ENCODE measurements at places on chromosomes 1 and 21. TPM values are rescaled to one million over a fixed set of nuclear protein-coding genes. Genes with fewer than 3 reads are reported as not detected.

DNA sequence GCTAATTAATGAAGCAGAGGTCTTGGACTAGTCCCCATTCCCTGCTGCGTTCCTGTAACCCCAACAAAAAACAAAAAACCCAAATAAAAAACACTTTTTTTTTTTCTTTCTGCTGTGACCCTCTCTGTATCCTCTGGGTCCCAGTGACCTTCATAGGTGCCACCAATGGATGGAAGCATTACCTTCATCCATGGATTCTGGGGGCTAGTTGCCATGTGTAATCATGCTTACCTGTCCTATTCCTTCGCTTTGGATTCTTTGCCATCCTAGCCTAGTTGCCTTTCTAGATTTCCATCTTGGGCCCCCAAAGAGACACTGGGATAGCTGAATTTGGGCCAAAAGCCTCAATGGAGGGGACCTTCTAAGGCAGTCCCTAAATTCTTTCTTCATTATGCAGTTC is 1208.7 kb downstream of the BRINP3 start:
- no peak for DNase-seq

- DNase-seq, result no peak
These were observed 1.2 kb downstream of the SDHB start for GRCh38 chr1:17052641-17053040.

DNAI4 gene
- polyA plus RNA-seq, result 2.3 TPM

DNA sequence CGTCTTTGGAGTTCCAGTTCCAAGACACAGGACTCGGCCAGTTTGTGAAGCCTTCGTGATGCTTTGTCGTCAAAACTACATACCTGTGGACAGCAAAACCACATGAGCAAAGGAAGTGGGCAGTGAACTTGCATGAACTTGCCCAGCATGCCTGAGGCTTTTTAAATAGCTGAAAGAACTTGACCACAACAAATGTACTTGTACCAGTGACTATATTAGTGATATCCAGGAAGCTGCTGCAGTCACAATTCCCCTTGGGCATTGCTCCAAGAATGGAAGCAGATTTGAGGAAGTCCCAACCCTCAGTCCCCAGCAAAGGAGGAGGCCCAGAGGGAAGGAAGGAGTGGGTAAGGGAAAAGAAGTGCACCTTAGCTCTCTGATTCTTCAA is 2.6 kb downstream of the FUCA1 start:
- no peak for DNase-seq

DNA sequence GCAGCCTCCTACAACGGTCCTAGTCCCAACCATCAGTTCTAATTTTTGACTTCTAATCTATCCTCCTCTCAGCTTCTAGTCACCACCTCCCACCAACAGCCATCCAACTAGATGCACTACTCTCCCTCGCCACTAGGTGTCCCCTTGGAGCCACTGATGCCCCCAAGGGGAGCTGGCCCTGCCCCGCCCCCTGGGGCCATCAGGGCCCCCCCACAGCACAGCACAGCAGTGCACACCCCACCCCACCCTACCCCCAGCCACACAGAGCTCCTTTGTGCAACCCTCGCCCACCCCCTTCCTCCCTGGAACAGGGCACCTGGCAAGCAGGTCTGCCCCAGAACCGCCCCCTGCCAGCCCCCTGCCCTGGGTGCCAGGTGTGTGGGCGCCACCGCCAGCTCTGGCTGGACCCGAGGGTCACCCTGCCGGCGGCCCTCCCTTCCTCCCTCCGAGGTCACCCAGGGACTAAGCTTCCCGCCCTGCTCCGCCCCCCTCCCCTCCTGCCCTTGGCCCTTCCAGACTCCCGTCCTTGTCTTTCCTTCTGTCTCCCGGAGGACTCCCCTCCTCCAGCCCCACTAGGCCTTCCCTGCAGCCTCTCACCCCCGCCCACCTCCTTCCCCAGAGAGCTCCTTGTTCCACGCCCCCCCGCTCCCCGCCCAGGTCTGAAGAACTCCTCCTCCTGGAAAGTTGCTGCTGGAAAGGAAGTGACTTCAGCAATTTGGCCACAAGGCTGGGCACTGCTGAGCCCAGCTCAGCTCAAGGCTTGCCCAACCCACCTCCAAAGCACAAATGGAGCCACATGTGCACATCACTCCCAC is 47.0 kb downstream of the AHDC1 start:
- DNase-seq, result peak; percentile 93

DNA sequence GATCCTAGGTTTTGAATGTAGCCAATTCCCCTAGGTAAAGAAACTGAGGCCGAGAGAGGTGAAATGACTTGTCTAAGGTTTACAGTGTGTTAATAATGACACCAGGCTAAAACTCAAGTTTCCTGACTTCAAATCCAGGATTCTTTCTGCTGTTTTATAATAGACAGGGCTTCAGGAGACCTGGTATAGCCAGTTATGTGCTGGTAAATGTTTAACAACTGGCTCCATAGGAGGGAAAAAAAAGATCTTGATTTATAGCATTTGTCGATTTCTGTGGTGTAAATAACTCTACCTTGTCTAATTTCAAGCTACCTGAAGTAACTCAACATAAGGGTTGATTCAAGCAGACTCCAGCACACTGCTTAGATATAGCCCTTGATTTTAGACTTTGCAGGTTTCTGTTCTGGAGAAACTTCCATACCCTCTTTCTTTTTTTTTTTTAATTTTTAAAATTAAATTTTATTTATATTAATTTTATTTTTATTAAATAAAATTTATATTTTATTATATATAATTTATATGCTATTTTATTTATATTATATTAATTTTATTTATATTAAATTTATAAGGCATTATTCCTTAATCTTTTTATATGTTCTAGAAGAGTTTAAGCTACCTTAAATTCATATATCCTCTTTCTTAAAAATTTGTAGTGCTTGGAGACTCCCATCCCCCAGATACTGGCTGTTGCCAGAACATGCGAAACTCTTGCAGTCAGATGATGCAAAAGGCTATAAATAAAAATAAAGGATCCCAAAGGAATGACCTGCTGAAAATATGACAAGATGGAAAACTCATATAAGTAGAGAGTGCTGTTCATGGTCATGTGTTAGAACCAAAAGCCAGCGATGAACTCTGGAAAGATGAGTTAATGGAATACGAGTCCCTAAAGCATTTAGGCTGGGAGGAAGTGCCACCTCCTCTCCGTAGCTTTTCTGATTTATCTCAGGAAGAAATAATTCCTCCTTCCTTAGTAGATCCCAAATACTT is 35.4 kb upstream of the SRSF10 start:
- DNase-seq, result no peak

FCRL3 gene
- not detected for polyA plus RNA-seq

- no peak for DNase-seq
These were observed 16.2 kb downstream of the WDR47 start for GRCh38 chr1:109025694-109026093.

DNA sequence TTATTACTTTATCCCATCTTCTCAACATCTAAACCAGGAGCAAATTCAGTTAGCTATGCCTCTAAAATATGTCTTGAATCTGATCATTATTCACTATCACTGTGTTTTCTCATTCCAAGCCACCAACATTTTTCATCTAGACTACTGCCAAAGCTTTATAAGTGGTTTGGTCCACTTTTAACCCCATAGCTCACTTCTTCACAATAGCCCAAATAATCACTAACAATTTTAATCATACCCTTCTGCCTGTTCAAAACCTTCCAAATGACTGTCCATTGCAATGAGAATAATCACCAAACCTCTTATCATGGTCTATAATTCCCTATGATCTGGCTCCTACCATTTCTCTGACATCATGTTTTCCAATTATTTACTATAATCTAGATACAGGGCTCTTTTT is 149.8 kb upstream of the ZNHIT6 start:
- no peak for DNase-seq

GRCh38 chr1:58968360-58968952 is 184.6 kb upstream of the JUN start:
- DNase-seq, result peak; percentile 82

GRCh38 chr1:34777519-34778321 is 3.3 kb upstream of the GJB3 start:
- DNase-seq, result no peak

GRCh38 chr1:229980009-229980408 is 87.0 kb upstream of the GALNT2 start:
- DNase-seq, result no peak
